ENCODE measurements at places on chromosomes 6 and 20. TPM values are rescaled to one million over a fixed set of nuclear protein-coding genes. Genes with fewer than 3 reads are reported as not detected.

The MMP24 gene
- total RNA-seq = not detected

The TGM3 gene
- total RNA-seq = not detected

The CENPQ gene
- 19.0 TPM for total RNA-seq

The TRIM31 gene
- not detected for total RNA-seq

The TMC2 gene
- not detected for total RNA-seq

The RFX6 gene
- total RNA-seq = not detected

The PRDM1 gene
- total RNA-seq = 149 TPM

The IYD gene
- not detected for total RNA-seq

The HLA-DOA gene
- 7.8 TPM for total RNA-seq

The SLC44A4 gene
- total RNA-seq = 0.39 TPM

The CST7 gene
- 38.2 TPM for total RNA-seq

The MROH8 gene
- 0.32 TPM for total RNA-seq

The FOXO3 gene
- total RNA-seq = 10.4 TPM

The TGM2 gene
- 0.76 TPM for total RNA-seq

The CAGE1 gene
- total RNA-seq = 0.16 TPM

The TREML2 gene
- total RNA-seq = 6.2 TPM

The NR2E1 gene
- not detected for total RNA-seq

The CBLN4 gene
- not detected for total RNA-seq

The OR2J3 gene
- total RNA-seq = not detected

The BNIP5 gene
- total RNA-seq = not detected

The IMPG1 gene
- not detected for total RNA-seq

The PI16 gene
- total RNA-seq = 2.1 TPM

The BPIFB4 gene
- total RNA-seq = not detected

The PRELID3B gene
- total RNA-seq = 107 TPM

The TOX2 gene
- 1.1 TPM for total RNA-seq

The RAET1L gene
- total RNA-seq = not detected

The MRAP2 gene
- total RNA-seq = not detected

Measured in activated T-helper 17 cell treated with anti-CD3 and anti-CD28 coated beads, Interleukin-2, amount 50 U/mL, for 72 hours (primary cell).